ENCODE measurements at places on chromosomes 11 and 22.

GRCh38 chr22:17548010-17548755 lies 15.1 kb upstream of the SLC25A18 start:
- DNase-seq = no peak

GRCh38 chr11:59138643-59139042 lies 4.0 kb upstream of the FAM111A start:
- no peak for DNase-seq

GRCh38 chr11:3659595-3660515 lies 11.3 kb downstream of the CHRNA10 start:
- DNase-seq = no peak

- DNase-seq = no peak
Observed at GRCh38 chr11:78395597-78395996, 22.0 kb downstream of the GAB2 start.

Data from stimulated activated CD8-positive, alpha-beta memory T cell treated with anti-CD3 and anti-CD28 coated beads, Interleukin-2, amount 100 ng/mL, for 1 hour (primary cell).